ENCODE measurements at places on chromosomes 6 and 20.

- DNase-seq = no peak
Measured at GRCh38 chr6:156934069-156934460, 156.9 kb downstream of the ARID1B start.

DNA sequence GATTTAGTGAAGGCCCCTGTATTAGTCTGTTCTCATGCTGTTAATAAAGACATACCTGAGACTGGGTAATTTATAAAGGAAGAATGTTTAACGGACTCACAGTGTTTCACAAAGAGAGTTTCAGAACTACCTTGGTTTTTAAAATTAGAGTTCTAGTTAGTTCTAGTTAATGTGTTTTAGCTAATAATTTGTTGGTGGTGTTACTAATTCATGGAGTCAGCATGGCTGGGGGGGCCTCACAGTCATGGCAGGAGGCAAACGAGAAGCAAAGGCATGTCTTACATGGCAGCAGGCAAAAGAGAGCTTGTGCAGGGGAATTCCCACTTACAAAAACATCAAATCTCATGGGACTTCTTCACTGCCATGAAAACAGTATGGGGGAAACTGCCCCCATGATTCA is 12.0 kb upstream of the SLC17A3 start:
- DNase-seq = no peak

DNA sequence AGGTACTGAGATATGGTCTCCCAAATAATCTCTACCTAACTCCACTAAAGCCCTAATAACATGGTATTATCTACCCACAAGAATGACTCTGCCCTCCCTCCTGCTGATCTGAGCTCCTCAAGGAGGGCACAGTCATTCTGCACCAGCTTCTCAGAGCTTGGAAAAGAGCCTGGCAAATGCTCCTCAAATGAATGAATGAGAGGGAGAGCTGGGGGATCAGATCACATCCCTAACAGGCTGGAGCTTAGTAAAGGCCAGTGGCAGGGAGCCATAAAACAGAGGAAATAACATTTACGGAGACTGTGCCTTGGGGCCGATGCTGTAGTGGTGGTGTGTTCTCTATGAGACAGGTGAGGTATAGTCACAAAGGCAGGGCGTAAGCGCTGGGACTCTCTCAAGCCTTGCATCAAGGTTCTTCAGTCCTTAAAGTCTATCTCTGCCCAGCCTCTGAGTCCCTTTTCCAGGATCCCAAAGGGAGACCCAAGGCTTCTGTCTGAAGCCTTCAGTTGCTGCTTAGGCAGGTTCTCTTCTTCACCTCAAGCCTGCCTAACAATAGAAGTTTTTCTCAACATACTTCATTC is 7.2 kb upstream of the NNAT start:
- DNase-seq = no peak

GRCh38 chr20:62117658-62118057 is 4.6 kb upstream of the LSM14B start:
- peak; percentile 83 for DNase-seq

- DNase-seq = peak; percentile 27
Measured at GRCh38 chr6:28953039-28953584, 29.3 kb upstream of the TRIM27 start.

DNA sequence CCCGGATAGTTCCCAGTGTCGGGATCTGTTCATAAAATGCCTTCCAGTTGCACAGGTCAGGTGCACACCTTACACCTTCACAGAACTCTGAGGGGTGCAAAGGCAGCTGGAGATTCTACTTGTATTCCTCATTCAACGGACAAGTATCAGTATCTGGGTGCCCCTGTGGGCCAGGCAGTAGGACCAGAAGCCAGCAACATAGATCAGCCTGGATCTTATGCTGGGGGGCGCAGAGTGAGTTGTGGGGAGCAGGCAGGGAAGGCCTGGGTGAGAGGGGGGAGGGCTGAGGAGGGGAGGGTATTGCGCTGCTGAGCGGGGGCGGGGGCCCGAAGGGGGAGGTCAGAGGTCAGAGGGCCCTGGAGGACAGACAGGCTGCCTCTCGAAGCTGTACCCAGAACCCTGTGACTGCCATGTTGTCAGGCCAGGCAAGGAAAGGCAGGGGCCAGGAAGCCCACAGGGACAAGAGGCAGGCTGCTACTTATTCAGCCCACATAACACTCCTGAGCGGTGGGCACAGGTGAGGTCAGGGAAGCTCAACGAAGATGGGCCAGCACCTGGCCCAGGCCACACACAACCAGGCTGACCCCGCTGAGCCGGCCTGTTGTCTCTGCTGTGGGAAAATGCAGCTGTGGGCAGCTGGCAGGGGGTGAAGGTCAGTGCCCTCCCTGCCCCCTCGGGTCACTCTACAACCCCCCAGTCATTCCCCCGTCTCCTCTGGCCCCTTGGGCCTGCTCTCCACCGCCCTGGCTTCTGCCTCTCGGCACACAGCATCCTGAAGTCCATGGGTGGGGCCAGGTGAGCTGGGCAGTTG is 1.1 kb downstream of the OPRL1 start:
- no peak for DNase-seq

DNA sequence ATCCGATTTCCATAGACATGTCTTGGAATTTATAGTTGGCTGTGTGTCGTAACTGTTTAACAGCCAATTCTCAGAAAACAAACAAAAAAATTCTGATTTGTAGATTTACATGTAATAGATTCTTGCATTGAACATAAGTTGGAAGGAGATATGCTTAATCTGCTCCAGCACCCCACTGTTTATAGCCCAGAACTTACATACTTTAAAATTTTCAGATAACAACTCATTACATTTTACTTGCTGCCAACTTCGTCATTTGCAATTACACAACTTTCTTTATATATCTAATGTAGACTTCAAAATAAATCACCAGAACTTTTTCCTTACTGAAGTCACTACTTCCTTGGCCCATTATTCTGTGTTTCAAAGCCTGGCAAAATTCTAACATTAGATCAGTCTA is 472.3 kb upstream of the EYS start:
- no peak for DNase-seq

- no peak for DNase-seq
Measured at GRCh38 chr20:48171626-48172356, 386.5 kb upstream of the SULF2 start.
